ENCODE measurements at places on chromosomes 6 and 20.

- DNase-seq = peak; percentile 50
Observed at GRCh38 chr6:30955367-30956042, 14.7 kb downstream of the MUCL3 start.

- DNase-seq = no peak
Observed at GRCh38 chr6:33710296-33711121, 991 bp downstream of the UQCC2 start.

DNA sequence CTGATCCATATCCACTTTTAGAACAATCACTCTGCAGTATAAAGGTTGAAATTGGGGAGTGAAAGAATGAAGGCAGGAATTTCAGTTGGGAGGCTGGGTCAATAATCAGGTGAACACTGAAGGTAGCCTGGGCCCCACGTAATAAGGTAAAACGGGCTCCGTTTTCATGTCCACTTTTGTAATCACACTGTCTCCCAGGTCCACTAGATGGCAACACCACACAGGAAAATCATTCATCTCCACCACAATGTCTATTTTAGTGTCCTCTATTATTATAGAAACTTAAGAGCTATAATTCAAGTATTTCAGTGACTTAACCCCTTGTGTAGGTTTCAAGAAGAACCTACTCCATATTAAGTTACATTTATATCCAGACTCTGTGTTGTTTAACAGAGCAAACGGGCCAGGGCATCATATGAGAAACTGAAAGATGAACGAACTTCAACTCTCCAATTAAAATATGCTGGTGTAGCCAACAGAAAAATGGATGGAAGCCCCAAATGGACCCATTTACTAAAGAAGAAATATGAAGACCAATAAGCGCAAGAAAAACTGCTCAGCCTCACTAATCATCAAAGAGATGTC, 45.9 kb upstream of the MC3R start:
- no peak for DNase-seq

DNA sequence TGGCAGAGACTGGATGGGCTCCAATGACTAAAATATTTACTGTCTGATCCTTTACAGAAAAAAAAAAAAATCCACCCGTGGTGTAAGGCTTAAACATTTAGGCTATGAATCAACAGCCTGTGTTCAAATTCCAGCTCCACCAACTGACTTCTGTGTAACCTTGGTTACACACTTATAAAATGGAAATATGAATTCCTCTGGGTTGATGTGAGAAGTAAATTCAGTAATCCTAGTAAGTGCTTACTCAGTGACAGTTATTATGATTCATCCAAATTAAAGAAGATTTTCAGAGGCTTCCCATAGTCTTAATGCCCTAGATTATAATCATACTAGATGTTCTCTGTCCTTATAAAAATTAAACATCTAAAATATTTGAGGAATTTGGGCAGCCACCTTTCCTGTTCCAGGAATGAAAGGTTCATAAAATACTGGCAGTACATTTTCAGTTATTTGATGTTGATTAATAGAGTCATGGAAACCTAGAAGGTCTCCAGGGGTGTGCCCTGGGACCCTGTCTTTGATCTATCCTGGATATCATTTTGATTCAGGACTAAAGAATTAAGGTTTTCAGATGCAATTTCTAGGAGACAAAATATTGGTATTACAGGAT, 180.3 kb upstream of the ZNF217 start:
- no peak for DNase-seq

- no peak for DNase-seq
Observed at GRCh38 chr20:61902221-61902869, 163.3 kb downstream of the TAF4 start.

- DNase-seq = no peak
Observed at GRCh38 chr6:142900227-142900971, 44.6 kb downstream of the HIVEP2 start.

GRCh38 chr6:123276546-123276980, 280.5 kb downstream of the CLVS2 start:
- DNase-seq = no peak

- DNase-seq = no peak
Observed at GRCh38 chr20:6519556-6519955, 247.9 kb upstream of the BMP2 start.

DNA sequence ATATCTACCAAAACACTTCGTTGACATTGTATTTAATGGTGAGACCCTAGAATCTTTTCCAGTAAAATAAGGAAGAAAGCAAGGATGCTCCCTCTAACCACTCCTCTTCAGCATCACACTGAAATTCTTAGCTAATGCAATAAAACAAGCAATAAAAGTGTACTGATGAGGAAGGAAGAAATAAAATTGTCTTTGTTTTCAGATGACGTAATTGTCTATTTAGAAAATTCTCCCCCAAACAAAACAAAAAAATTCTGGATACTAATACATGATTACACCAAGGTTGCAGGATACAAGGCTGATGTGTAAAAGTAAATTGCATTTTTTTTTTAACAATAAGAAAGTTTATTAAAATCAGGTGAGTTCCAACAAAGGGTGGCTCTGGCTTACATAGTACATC, 205.0 kb upstream of the SSTR4 start:
- DNase-seq = no peak
